RCC 7860 (cell line): ENCODE measurements at places on chromosomes 2 and 18.

- DNase-seq: no peak
Observed at GRCh38 chr2:119414894-119415293, 16.8 kb upstream of the TMEM37 start.

- no peak for DNase-seq
Observed at GRCh38 chr2:19674051-19675002, 227.5 kb downstream of the TTC32 start.

GRCh38 chr2:147634826-147635225 lies 210.0 kb upstream of the ACVR2A start:
- no peak for DNase-seq

DNA sequence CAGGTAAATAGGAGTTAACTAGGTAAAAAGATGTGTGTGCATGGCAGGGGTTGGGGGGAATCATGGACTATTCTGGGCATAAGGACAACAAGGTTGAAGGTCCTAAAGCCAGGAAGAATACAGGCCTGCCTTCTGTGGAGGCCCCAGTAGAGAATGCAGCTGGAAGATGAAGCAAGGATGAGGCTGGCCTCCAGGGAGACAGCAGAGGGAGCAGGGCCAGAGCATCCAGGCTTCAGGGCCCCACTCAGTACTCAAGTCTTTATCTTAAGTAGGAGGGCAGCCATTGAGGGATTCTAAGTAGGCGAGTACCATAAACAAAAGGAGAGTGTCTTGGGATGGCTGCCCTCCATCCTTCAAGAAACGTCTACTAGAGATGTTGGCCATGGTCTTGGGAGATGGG lies 101.8 kb upstream of the APCDD1 start:
- DNase-seq: no peak

- no peak for DNase-seq
Observed at GRCh38 chr2:237701859-237702390, 74.5 kb downstream of the LRRFIP1 start.

GRCh38 chr2:219169930-219170654 lies at the start of gene SLC23A3:
Gene SLC23A3 (minus strand): TSS chr2:219170029. CDS start chr2:219169984, 45 bp downstream.
- DNase-seq: no peak

DNA sequence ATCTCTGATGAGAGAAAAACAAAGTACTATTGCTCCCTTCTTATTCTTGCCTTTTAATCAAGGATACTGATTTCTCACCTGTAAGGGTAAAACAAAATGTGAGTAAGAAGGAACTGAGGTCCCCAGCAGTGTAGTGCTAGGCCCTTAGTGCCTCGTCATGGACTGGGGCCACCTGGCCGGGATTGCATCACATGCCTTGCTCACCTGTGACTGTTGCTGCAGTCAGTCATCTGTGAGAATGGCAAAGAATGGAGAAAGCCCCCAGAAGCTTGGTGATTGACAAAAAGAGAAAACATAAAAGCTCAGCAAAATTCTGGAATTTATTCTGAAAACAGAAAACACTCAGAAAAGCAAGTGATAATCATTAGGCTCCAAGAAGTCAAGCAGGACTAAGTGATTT lies 63.4 kb downstream of the SPATS2L start:
- DNase-seq: no peak

DNA sequence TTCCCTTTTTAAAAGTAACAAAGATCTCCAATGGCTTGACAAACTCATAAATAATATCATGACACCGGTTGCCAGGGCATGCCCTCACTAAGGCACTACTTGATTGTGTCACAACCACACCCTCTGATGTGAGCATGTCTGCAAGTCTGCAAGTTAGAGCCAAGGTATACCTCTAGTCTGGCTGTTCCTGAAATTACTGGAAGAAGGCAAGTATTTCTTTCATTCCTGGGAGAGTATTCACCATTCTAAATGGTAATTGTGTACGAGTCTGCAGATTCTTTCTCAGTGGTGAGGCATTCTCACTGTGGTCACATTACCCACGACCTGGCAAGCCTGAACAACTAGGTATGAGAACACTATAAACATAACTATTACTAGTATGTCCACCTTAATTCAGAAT lies 25.7 kb upstream of the RNU4ATAC start:
- peak; percentile 76 for DNase-seq

DNA sequence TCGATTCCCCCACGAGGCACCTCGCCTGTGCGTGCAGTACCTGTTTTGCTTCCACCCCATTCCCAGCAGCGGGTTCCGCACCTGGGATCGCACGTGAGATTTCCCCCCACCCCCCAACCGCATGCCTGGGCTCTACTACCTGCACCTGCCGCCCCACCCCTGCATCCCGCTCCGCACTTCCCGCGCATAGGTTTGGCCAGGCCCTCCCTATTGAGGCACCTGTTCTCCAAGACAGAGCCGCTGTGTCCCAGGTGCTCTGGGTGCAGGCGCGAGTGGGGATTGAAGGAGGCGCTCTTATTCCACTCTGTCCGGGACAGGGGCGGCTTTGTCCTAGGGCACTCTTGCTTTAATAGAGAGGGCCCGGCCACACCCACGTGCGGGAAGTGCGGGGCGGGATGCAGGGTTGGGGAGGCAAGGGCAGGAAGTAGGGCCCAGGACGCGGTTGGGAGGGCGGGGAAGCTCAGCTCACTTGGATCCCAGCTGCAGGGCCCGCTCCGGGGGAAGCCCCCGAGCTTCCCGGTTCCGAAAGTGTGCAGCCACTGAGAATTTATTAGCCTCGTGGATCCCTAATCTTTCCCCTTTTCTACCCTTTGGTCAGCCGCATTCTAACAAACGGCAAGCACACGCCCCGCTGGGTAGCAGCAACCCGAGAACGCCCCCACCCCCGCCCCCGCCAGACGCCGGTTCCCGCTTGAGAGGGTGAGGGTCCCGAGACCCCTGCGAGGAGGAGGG lies 670 bp upstream of the MOCOS start:
- DNase-seq: no peak

DNA sequence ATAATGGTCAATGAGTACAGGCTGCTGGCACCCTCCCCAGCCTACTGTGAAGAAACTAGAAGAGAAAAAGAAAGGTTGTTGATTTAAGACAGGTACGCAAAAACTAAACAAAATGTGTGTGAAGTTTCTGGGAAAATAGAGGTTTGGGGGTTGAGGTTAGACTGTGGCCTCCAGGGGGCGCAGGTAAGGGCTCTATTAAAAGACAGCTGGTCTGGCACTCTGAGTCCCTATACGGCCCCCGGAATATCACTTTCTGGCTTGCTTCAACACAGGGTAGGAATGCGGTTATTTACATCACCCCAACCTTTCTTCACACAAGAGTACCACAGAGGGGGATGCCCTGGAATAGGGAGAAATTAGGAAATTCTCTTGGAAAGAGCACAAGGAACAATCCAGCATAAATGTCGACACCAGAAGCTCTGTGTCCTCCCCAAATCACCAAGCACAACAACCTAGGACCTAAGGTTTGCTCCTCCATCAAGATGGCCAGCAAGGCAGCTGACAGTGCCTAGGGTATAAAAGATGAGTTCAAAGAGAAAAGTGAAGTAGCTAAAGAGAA lies 480.8 kb upstream of the KLHL29 start:
- no peak for DNase-seq

GRCh38 chr2:134240061-134240460 lies 13.8 kb upstream of the MGAT5 start:
- no peak for DNase-seq

- peak; percentile 95 for DNase-seq
Observed at GRCh38 chr2:28716265-28716865, 35.3 kb upstream of the PPP1CB start.

DNA sequence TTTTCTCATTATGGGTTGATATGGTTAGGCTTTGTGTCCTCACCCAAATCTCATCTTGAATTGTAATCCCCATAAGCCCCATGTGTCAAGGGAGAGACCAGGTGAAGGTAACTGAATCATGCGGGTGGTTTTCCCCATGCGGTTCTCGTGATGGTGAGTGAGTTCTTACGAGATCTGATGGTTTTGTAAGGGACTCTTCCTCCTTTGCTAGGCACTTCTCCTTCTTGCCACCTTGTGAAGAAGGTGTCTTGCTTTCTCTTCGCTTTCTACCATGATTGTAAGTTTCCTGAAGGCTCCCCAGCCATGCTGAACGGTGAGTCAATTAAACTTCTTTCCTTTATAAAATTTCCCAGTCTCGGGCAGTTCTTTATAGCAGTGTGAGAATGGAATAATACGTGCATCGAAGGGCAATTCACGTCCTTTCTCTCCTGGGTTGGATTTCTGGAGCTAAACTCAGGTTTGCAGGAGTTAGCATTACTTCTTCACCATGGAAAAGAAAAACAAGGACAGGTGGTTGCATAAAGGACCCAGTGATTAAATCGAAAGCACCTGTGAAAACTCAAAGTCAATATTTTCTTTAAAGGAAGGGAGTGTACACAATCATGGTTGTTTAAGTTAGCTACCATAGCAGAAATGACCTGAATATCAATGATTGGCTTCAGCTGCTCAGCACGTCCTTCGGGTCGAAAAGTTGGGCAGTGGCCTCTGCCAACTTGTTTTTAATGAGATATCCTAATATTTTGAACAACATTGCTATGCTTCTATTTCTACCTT lies 54.1 kb downstream of the CDC42EP3 start:
- DNase-seq: no peak

- DNase-seq: no peak
Observed at GRCh38 chr2:220458051-220458450, 830.6 kb downstream of the SLC4A3 start.

DNA sequence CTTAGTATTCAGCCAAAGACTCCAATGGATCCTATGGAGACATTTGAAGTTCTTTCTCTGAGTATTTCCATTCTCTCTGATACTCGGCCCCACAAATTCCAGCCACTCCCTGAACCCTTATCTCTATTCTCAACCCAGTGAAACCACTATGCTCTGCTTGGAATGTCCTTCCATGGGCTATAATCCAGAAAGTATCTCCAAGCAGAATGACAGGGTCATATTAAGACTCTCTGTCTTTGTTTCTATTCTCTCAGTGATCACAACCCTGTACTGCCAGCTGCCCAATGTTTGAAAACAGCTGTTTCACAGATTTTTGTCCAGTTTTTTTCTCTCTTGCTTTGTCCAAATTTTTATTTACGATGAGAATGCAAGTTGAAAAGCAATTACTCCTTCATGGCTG lies 21.9 kb downstream of the CHMP3 start:
- no peak for DNase-seq

GRCh38 chr18:48887294-48887904 lies 63.4 kb downstream of the SMAD7 start:
- no peak for DNase-seq

DNA sequence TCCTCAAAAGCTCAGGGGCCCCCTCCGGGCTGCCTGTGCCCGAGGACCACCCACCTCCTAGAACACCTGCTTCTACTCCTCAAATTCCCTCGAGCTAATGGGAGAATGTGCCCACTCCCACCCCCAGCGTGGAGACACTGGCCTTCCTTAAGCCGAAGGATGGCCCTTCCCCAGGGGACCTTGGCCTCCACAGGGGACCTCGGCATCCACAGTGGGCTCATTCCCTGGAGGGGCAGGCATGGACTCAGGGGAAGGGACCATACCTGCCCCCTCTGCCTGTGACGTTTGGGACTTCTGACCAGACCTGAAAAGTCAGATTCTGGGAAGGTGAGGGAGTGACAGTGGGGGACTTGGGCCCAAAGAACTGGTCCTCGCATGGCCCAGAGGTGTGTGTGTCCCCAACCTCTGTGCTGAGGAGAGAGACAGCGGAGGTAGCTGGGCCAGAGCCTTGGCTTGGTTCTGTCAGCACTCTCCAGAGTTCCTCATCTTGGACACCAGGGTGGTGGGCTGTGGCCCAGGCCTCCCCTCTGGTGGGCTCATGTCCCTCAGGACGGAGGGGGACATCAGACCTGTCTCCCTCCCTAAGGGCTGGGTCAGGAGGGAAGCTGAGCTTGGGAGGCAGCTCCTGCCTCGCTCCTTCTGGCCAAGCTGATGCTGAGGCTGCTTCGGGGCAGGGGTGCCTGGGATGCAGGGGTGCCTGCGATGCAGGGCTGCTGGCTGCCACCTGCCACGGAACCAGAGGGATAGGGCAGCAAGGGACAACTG lies 240.4 kb downstream of the HAUS1 start:
- DNase-seq: no peak

DNA sequence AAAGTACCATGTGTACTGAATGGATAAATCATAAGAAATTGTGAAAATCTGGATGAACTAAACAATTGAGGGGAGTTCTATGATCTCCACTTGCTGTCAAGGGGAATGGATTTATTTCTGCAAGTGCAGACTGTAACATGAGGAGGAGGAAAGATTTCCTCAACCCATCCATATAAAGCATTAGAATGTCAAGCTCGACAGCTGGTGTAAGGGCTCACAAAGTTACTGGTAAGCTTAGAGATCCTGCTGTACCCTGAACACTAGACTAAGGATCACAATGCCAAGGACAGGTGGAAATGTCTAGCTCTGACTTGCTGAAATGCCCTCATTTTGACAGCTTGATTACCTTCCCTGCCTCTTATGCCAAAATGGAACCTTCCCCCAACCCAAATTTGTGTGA lies 125.3 kb downstream of the TCF4 start:
- DNase-seq: no peak

DNA sequence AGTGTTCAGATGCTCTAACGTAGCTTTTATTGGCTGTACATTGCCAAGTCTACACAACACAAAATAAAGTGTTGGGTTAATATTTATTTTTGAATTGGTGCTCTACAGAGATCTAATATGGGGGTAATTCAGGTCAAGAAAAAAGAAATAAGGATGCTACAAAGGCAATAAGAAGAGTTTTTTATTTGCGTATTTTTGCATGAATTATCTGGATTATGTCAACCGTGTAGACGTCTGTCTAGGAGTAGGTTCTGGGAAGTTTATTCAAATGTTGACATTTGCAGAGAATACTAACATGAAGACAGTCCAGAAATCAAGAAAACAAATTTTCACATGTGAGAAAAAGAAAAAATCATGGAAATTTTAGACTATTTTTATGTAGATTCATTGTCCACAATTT lies 876.7 kb upstream of the POU3F3 start:
- DNase-seq: no peak

DNA sequence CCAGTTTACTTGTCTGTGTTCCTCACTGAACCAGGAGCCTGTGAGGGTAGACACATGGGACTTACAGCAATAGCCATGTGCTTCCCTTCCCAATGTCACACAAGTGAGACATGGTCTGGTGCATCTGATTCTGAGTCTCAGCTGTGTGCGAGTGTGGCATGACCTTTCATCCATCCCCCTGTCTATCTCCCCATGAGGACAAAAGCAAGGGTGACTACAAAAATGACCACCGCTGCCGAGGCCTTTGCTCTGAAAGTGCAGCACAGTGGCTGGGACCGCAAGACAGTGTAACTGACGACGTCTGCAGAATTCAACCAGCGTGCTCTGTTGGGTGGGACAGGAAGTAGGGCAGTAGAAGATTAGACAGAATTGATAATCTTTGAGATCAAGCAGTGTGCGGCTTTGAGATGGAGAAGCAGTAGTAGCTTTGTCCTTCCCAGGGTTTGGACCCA lies 50.5 kb downstream of the RAB31 start:
- DNase-seq: no peak

DNA sequence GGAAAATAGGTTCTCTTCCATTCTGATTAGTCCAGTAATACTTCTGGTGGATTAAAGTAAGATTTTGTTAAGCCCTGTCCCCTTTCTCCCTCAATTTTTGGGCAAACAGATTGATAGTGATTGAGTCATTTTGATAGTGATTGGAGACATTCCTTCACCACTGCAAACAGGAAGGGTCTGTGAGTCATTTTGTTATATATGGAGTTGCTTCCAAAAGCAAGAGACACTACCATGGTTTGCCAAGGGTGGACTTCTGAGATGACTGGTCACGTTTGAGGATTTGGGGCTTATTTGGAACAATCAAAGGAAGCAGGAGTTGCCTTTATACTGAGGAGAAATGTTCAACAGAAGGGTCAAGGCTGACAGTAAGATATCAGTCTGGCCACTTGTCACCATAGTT lies 249.9 kb downstream of the PARD3B start:
- DNase-seq: no peak
